ENCODE measurements at places on chromosomes 5 and 9.

- no peak for DNase-seq
Observed at GRCh38 chr5:97085459-97086181, 56.8 kb downstream of the LIX1 start.

DNA sequence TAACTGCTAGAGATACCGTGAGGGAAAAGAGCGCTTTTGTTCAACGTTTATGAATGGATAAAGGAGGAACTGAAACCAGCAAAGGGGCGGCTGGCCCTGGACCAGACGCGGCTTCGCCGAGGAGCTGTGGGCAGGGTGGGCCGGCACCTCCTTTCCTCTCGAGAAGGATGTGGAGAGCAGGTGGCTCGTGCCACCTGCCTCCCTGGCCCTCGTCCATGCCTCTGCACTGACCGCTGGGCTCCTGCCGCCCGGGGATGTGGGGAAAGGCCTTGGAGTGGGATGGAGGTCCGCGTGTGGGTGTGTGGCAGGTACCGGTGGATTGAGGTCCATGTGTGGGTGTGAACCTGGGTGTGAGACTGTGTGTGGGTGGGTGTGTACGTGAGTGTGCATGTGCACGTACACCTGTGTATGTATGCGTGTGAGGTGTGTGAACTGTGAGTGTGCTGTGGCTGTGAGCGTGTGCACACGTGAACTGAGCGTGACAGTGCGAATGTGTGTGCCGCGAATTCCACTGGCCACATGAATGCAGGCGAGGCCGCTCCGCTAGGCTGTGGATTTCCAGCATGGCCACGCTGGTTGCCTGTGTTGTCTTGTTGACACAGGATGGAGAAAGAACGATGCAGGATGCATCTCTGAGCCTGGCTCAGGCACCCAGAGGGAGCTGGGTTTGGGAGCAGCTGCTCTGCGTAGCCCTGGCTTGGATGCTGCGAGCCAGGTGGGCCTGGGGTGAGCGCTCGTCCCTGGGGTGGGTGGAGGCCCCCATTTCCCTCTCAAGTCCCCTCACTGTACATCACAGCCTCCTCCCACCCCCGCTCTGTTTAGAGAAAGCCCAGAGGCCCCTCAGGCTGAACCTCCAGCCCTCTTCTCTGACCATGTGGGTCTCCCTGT is 4.4 kb upstream of the CEP72 start:
- no peak for DNase-seq

GRCh38 chr5:142432961-142433360 is 108.1 kb upstream of the SPRY4 start:
- DNase-seq = no peak

DNA sequence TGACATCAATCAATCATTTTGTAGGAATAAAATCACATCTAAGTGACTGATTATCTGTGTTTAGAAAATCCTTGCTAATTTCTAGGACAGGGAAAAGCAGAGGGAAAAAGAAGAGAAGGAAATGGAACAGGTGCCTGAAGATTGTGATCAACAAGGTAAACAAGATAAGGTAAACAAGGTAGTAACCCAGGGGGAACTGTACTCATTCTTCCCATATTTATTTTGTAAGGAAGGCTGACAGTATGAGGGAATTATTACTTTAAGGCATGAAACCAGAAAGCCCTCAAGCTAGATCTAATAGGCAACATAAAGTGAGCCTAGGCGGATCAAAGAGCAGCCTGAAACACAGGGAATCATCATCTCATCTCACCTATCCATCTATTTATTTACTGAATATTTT is 231.1 kb downstream of the MLLT3 start:
- no peak for DNase-seq

GRCh38 chr5:65050140-65050539 is 281.4 kb downstream of the CWC27 start:
- no peak for DNase-seq

DNA sequence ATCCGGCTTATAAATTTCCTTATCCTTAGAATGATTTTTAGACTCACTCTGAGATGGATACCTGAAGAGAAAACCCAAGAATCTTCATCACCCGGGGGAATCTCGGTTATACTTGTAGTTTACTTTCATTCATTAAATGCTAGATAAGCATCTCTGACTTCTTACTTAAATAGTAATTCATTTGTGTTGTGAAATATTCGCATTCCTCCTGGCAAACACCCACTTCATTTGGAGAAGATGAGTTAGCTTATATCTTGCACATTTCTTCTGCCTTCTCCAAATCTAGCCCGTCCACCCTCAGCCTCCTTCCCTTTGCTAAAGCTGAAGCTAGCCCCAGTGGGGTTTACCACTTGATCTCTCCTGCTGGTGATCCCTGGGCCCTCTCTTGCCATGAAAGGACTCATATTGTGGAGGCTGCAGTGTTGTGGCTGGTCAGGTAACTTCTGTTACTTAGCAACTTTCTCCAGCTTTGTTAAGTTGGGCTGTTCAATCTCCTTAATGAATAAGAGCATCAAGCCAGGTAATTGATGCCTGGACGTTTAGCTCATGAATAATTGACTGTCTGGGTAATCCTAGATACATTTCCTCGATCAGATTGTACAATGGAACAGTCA is 11.3 kb upstream of the POU4F3 start:
- DNase-seq = no peak

DNA sequence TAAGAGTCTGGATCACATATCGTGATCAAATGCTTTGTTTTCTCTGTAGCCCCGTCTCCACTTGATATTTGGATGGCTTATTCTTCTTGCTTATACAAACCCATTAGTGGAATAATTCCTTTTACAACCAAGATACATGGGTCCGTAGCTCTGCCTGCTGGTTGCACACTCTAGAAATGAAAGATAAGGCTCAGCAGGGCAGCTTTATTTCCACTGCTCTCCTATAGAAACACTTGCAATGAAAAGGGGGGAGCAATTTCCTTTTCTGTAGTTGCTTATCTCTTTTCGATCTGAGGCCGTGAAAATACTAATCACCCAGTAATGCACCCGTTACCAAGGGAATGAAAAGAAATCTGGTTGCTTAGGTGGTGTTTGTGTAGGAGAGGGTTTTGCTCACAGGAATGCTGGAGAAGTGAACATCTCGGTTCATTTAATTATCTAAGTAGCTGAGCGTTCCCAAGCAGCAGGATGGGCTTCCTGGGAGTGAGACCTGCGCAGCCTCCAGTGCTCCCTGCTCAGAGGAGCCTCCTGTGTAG is 131.7 kb downstream of the ADAMTS16 start:
- no peak for DNase-seq

- no peak for DNase-seq
Observed at GRCh38 chr9:7245976-7246580, 488.3 kb downstream of the KDM4C start.

DNA sequence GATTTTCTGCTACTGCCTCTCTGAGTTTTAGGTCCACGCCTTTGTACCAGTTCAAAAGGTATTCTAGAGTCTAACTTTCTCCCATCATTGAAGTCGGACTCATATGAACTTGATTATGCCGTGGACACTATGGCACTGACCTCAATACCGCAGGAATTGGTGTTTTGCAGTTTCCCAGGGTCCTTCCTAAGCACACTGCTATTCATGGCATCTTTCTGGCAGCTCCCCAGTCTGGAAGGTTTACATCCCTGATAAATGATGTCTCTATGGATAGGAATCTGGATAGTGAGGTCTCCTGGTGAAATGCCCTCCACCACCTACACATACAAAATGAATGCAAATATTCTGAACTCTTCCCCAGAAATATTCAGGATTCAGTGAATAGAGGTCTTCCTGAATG is 422.2 kb downstream of the CTNND2 start:
- DNase-seq = no peak

GRCh38 chr5:2049876-2050275 is 167.2 kb upstream of the IRX4 start:
- no peak for DNase-seq

GRCh38 chr5:11719888-11720481 is 184.3 kb downstream of the CTNND2 start:
- DNase-seq = peak; percentile 73

- DNase-seq = no peak
Observed at GRCh38 chr5:158769079-158769478, 330.6 kb downstream of the EBF1 start.

GRCh38 chr9:105316703-105317102 is 72.3 kb downstream of the SLC44A1 start:
- no peak for DNase-seq

DNA sequence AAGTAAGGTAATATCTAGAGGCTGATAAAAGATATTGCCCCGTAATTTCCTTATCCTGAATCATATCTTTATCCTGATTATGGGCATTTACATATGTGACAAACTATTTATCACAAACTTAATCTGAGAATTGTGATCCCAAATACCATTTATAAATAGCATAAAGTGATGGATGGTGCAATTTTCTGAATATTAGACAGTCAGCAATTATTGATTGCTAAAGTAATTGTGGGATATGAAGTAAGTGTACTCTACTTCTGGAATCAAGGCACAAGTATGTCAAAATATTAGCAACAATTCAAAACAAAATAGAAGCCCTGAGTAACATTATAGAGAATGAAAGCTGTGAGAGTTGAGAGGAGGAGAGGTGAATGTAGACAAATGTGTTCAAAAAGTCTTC is 361.9 kb upstream of the CDH6 start:
- no peak for DNase-seq

DNA sequence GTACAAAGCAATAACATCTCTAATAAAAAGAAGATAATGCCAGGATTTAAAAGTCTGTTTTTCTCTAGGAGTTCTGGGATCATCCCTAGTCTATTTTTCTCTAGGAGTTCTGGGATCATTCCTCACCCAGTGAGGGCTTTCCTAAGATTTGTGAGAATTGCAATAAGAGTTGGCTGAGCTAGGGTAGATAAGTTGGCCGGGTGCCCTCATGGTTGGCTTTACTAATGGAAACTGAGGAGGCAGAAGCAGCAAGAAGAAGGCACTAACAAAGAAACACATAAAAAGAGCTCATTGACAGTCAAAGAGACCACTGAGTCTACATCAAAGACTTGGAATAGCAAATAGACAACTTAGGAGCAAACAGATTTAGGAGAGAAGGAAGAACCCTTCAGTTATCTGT is 4.2 kb downstream of the SLC1A3 start:
- no peak for DNase-seq

GRCh38 chr9:129990269-129991010 is 52.5 kb downstream of the FNBP1 start:
- DNase-seq = no peak

GRCh38 chr5:107216587-107216986 is 454.1 kb downstream of the EFNA5 start:
- no peak for DNase-seq

DNA sequence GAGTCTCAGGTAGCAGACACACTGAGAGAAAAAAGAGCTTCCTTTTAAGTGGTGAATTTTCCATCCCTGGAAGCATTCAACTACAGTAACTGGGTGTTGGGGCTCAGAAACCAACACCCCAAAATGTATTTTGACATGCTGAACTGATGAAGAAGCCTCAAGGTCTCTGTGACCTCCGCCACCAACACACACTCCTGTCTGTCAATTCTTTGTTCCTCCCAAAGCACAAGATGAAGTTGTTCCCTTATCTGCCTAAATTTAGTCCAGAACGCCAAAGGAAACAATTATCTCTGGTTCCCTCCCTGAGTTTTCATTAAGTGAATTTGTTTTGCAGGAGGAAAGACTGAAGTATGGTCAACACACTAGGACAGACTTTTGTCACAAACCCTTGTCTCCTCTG is 1.4 kb upstream of the CDKN2AIPNL start:
- no peak for DNase-seq

DNA sequence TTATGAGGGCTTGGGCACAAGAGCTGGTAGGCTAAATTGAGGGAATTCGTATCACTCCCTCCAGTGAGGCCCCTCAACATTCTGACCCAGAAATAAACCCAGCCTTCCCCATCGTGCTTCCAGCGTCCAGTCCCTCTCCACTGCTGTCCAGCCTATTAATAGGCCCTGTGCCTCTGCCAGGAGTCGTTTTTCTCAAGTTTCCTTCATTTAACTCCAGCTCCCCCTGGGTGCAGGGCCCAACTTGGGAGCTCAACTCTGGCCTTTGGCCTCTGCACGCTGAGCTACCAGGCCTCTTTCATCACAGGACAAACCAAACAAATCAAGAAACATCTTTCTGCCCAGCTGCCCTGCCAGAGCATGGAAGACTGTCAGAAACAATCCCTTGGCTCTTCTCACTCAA is 10.0 kb downstream of the HBEGF start:
- DNase-seq = no peak

DNA sequence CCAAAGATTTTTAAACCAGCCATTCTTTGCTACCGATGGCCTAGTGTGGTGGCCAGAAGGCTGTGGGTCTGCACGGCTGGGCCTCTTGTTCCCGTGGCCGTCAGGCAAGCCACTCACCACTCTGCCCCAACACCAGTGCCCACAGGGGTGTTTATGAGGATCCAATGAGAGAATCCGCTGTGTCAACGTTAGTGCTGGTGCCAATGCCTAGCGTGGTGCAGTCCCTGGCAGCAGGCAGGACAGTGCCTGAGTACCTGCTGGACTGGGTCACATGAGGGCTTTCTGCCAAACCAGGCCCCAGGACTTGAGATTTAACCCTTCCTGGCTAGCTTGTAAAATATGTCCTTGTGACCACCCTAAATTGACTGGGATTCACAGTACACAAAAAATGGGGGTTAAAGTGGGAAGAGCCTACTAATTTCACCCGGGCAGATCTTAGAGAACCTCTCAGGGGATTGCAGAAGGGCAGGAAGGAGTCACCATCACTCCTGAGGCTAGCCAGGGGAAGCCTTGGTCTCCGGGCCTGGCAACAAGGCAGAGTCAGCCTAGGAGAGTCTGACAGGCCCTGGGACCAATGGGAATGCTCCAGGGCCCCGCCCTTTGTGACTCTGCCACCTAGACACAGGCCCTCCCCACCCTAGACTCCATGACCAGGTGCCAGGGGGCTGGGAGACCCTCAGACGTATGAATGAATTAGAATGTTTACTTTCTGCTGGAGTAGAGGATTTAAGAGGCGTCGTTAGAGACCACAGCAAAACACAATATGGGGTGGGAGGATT is 63.2 kb upstream of the FSTL4 start:
- DNase-seq = no peak

DNA sequence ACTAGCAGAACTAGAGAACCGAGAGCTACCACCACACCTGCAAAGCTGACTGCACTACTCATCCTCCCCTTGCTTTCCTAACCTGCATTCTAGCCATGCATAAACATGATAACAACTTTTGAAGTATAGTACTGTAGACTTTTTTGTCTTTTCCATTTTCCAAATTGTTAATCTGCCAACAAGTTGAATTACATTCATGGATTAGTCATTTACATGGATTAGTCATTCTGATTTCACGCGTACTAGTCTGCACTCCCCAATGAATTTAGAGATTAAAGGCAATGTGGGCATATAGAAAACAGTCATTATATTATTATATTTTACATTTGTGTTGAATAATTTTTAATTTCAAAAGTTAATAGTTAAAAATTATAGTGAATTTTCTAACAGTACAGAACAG is 81.4 kb downstream of the EDIL3 start:
- no peak for DNase-seq

DNA sequence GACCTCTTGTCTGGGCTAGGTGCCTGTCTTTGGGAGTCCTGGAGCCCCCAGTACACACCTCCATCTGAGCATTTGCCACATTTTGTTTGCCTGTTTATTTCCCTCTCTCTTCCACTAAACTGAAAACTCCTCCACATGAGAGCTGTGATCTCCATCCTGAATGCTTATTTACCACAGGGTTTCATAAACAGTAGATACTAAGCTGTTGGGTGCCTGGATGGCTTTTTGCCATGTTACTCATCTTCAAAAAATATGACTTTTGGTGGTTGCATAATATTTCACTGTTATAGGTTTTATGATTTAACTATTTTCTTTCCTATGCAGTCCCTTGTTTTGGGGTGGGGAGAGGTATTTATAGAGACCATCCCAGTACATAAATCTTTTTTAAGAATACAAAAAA is 99.6 kb downstream of the APBA1 start:
- DNase-seq = no peak

- peak; percentile 71 for DNase-seq
Observed at GRCh38 chr9:120477534-120478001, 102.4 kb downstream of the CDK5RAP2 start.

- DNase-seq = no peak
Observed at GRCh38 chr5:115342590-115343377, 46.3 kb upstream of the CCDC112 start.

Measured in NCI-H446 (cell line).